SK-N-MC (cell line): ENCODE measurements at places on chromosomes 12 and 14.

- DNase-seq, result no peak
These were observed 627 bp downstream of the HOXC8 start for GRCh38 chr12:54009171-54010052.

DNA sequence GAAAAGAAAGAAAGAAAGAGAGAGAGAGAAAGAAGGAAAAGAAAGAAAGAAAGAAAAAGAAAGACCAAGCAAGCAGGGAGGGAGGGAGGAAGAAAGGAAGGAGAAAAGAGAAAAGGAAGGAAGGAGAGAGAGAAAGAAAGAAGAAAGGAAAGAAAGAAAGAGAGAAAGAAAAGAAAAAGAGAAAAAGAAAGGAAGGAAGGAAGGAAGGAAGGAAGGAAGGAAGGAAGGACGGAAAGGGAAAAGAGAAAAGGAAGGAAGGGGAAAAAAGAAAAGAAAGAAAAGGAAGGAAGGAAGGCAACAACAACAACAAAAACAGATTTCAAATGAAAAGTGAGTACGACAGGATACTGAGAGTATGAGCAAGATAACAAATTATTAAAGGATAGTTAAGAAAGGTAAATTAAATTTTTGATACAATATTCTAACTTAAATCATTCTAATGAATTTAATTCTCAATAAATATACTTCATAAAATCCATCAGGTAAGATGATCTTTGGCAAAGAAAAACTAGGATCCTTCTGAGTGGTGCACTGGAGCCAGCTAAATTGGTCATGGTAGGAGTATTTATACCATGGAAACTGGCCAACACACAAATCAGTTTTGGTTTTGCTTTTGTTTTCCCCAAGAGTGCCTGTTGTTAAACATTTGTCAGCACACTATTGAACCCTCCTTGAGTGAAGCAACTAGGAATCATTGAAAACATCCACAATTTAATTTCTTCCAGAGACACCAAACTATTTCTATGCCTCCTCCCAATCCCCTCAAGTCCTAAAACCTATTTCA is 56.1 kb upstream of the DYRK2 start:
- DNase-seq, result peak; percentile 12

GRCh38 chr14:39957987-39958386 is 525.8 kb upstream of the FBXO33 start:
- no peak for DNase-seq

DNA sequence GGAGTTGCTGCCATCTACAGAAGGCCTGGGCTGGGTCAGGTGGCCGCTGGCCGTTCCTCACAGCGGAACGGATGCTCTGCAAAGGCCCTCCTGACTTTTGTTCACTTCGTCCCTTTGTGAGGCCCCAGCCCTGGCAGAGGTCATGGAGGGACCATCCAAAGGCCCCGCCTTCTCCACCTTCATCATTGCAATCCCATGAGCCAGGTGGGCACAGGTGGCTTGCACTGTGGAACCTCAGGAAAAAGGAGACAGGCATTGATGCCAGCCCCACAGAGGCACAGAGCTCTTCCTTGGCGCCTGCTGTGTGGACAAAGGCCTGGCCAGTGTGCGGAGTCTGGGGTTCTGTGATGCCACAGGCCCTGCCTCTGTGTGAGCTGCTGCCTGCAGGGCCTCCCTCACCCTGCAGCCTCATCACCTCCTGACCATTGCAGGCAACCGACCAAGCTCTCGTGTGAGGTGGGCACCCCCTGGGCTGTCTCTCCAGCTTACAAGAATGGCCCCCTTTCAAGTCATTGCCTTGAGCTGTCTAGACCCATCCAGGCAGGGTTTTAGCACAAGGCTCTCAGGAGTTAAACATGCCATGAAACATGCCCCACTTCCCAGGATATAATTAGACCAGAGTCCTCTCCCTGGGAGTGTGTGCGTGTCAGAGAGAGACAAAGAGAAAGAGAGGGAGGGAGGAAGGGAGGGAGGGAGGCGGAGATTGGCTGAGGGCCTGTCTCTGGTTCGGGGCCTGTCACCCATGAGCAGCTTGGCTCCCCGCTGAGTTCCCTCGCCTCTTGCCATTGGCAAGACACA is 19.3 kb downstream of the NFKBIA start:
- no peak for DNase-seq

DNA sequence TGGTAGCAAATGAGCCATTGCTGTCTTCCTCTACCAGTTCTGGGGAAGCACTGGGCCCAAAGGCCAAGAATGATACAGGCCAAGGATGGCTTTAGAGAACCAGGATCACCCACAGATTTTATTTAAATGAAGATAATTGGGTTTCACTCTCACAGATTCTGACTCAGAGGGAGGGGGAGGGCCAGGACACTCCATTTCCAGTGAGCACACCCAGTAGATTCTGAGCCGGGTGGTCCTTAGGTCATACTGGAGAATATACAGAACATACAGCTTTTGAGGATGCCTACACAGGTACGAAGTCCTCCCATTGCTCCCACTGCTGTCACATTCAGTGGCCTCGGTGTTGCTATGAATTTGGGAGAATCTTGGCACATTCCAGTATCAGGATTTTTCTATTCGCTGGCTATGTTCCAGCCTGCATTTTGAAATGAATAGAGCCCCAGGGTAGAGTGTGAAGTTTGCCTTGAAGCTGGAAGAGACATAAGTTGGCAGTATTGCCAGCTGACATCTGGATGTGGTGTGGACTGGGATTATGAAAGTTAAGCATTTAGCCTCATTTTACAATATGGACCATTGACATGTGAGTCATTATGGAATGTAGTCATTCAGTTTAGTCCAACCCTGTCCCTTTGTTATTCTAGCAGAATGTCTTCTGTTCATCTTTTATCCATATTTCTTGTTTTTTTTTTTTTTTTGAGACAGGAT is 45.8 kb upstream of the POC1B start:
- DNase-seq, result peak; percentile 55

DNA sequence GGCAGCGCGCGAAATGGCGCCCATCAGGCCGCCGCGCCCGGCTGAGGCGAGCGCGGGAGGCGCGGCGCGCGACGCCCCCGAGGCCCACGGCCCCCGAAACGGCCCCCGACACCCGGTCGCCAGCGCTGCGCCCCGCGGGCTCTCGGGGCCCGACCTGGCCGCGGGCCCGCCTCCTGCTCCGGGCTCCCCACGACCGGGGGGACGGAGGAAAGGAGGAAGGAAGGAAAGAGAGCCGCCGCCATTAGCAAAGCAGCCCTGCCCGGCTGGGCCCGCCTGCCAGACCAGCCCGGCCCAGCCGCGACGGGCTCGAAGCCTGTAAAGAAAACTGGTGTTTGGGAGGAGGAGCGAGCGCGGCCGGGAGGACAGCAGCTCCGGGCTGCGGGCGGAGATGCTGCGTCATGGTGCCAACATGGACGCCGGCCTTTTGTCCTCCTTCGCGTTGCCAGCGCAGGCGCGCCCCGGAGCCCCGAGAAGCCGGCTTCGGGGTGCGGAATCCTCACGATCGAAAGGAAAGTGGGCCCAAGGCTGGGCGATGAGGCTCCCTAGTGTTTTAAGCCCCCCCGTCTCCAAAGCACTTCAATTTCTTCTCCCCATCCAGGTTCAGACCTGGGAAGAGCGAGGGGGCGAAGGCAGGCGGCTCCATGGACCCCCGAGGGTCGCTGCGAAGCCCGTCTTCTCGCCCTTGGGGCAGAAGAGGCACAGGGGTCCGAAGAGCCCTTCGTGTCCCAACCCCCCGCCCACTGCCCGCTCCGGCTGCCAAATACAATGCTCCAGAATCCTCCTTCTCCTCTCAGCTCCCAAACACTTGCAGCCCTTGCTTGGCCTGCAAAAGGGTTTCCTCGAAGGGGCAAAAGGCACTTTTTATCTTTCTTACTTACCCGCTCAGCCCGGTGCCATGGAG is 2.9 kb upstream of the SETD1B start:
- no peak for DNase-seq

GRCh38 chr14:94346841-94347240 is 23.7 kb upstream of the SERPINA6 start:
- DNase-seq, result no peak

DNA sequence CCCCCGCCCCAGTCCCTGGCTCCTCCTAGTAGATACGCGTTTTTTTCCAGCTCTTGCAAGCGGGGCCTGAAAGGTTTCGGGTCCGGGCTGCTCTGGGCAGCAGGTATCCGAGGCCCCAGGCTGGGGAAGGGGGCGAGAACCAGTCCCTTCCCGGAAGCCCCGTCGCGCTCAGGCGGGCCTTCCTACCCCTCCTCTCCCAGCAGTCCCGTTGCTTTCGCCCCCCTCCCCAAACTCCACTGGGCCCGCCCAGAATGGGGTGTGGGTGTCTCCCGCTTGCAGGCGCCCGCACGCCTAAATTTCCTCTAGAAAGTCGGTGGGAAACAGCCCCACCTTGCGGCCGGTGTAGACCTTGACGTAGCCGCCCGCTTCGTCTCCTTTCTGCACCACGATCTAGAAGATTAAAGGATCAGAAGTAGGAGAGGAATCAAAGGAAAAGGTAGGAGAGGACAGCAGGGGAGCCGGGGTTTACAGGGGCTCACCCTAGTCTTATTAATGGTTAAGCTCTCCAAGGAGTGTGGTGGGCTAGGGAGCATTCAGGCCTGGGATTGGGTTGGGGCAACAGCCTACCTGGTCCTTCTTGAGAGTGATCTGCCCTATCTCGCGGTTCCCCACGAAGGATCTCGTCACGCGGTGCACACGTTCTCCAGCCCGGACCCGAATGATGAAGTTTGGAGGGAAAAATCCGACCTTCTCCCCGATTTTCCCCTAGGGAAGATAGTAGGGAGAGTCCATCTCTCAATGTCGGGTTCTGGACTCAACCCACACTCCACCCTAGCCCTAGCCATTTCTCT is 7.3 kb downstream of the STAC3 start:
- peak; percentile 52 for DNase-seq

- no peak for DNase-seq
These were observed 66.6 kb upstream of the FBRSL1 start for GRCh38 chr12:132423251-132423819.

DNA sequence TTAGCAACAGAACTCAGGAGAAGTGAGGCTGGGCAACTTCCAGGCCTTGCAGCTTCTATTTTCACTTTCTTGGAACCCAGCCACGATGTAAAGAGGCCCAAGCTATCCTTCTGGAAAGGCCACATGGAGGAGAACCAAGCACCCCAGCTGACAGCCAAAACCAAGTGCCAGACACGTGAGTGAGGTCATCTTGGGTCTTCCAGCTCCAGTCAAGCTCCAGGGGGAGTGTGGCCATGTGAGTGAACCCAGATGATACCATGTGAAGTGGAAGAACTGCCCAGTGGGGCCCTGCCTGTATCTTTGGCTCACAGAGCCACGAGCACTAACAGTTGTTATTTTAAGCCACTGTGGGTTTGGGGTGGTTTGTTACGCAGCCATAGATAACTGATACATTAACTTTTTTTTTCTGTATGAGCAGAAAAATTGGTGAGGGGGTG is 126.8 kb upstream of the MAP1LC3B2 start:
- no peak for DNase-seq

GRCh38 chr12:29742646-29743045 is 41.1 kb downstream of the TMTC1 start:
- DNase-seq, result no peak

DNA sequence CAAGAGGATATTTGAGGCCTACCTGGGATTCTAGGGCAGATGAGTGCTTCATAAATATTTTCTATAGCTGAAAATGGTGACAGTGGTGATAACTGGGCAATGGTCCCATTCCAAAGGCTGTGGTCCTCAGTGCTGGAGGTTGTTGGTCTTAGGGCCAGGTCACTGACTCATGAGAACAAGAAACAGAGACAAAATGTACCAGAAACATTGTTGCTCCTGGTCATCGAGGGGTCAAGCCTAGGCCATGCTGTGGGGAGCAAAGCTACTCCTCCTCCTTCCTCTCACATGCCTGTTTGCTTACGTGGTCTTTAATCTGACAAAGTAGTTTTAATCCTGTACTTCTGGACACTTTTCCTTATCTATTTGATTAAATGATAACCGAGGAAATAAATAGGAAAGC is 33.8 kb downstream of the ERG28 start:
- no peak for DNase-seq

- DNase-seq, result no peak
These were observed 11.8 kb downstream of the SLC6A12 start for GRCh38 chr12:202081-202731.

DNA sequence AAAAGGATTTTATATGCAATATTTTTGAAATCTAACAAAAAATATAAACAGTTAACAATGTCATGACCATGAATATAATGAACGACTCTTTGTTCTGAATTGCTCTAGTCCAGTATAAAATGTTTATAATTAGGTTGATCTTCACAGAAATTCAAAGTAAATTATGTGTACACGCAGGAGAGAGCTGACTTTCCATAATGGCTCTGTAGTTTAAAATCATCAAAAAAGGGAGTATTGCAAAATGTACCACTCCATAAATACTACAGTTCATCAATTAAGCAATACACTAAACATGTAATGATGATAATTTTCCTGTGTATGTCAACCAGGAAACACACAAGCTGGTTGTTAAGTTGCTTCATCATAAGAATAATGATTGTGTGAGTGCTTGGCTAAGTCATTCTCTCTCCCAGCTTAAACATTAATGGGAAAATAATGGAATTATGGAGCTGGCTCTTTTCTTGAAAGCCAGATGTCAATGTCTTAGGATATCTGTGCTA is 189.5 kb upstream of the PLEKHG7 start:
- DNase-seq, result no peak

- no peak for DNase-seq
These were observed 422.5 kb downstream of the BTG1 start for GRCh38 chr12:91723191-91723590.

DNA sequence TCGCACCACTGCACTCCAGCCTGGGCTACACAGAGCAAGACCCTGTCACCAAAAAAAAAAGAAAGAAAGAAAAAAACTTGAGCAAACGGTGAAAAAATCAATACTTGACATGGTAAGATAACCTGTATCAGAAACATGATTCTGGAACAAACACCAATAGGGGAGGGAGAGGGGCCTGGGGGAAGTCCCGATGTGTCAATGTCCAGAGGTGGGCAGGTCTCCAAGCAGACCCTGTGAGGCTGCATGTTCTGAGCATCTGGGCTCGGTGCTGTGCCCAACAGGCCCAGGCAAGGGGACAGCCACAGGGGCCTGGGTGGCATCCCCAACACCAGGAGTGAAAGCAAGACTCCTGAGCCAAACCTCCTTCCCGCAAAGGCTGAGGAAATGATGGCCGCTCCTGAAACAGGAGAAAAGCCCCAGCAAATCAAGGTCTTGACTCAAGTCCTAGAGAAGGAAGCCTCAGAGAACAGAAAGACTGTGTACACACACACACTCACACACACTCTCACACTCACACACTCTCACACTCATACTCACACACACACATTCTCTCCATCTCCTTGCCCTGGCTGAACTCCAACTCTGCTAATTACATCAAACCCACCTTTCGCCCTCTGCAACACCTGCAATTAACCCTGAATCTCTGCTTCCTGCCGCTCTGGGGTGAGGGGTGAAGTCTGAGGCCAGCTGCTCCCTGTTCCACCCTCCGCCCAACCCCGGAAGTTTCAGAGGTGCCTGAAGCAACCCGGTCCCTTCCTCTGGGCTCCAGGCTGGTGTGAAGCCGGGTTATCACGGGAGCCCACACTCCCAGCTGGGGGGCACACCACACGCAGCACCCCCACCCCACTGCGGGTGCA is 20.4 kb downstream of the CCDC88C start:
- DNase-seq, result no peak
